ENCODE measurements at places on chromosomes 5 and 9.

- DNase-seq: no peak
Measured at GRCh38 chr9:97076238-97076637, 37.3 kb upstream of the CTSV start.

DNA sequence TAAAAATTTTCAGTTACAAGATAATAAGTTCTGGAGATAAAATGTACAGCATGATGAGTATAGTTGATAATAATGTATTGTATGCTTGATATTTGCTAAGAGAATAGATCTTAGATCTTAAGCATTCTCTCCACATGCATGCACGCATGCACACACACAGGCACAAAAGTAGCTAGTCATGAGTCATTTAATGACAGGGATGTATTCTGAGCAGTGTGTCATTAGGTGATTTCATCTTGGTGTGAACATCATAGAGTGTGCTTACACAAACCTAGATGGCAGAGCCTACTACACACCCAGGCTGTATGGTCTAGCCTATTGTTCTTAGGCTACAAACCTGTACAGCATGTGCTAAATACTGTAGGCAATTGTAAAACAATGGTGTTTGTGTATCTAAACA lies 124.2 kb downstream of the PTTG1 start:
- DNase-seq: no peak

DNA sequence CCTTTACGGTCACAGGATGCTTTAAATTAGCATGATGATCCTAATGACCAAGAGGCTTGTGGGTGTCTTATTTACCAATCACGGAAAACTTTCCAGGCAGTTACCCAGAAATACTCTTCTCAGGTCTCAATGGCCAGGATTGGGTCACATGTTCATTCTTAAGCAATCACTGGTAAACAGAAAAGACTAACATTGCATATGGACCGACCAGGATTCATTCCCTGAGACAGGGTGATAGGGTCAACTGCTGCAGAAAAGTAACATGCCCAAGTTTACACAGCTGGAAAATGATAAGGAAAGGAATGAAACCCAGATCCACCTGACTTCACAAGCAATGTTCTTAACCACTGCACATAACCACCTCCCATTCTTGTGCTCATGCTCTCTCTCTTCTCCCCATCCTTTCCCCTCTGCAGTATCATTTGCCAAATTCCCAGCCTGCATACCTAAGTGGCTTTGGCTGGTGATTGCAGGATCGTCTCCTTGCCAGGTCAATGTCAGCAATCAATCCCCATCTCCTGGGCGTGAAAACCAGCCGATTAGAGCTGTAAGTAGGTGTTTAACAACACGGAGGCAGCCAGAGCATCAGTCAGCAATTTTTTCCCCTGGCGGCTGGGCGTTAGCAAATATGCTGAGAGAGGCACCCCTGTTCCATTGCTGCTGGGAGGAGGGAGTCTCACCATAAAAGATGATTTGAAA lies 219.4 kb downstream of the NMUR2 start:
- no peak for DNase-seq

- peak; percentile 5 for DNase-seq
Measured at GRCh38 chr5:34789021-34789531, 49.9 kb upstream of the TTC23L start.

- no peak for DNase-seq
Measured at GRCh38 chr5:139925650-139926640, 117.2 kb downstream of the NRG2 start.

DNA sequence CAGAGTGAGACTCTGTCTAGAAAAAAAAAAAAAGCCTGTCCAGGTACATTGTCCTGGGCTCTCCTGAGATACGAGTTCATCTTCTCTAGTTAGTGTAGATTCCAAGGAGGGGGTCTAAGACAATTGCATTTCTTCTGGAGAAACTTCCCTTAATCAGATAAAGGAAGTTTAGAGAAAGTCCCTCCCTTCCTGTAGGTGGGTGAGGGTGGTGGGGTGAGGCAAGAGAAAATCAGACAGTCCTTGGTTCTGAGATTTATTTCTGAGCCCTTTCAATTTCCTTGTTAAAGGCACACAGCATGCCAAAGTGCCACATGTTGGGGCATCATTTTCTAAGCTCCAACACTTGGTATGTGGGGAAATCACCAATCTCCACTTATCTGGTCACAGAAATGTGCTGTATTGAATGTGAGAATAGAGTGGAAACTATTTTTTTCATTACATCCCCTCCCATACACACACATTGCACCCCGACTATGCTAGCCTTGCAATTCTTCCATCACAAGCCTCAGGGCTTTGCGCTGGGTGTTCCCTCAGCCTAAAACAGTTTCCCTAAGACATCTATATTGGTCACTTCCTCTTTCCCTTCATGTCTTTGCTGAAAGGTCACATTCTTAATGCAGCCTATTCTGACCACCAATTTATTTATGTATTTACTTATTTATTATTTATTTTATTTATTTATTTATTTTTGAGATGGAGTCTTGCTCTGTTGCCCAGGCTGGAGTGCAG lies 5.1 kb upstream of the TUT7 start:
- no peak for DNase-seq

GRCh38 chr5:73641811-73642210 lies 15.8 kb downstream of the ARHGEF28 start:
- DNase-seq: no peak

DNA sequence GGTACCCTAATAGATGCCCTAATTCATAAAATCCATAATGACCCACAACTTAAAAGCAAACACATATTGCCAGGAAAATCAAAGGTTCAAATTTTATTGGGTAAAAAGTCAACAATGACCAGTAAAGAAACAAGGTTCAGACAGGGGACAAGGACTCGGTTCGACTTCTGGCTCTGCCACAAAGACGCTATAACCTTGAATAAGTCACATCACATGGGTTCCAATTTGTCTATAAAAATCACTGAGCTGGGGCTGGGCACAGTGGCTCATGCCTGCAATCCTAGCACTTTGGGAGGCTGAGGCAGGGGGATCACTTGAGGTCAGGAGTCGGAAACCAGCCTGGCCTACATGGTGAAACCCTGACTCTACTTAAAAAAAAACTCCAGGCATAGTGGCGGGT lies 80.5 kb downstream of the SERINC5 start:
- DNase-seq: no peak

GRCh38 chr9:87786423-87786822 lies 60.5 kb downstream of the CTSL start:
- no peak for DNase-seq

DNA sequence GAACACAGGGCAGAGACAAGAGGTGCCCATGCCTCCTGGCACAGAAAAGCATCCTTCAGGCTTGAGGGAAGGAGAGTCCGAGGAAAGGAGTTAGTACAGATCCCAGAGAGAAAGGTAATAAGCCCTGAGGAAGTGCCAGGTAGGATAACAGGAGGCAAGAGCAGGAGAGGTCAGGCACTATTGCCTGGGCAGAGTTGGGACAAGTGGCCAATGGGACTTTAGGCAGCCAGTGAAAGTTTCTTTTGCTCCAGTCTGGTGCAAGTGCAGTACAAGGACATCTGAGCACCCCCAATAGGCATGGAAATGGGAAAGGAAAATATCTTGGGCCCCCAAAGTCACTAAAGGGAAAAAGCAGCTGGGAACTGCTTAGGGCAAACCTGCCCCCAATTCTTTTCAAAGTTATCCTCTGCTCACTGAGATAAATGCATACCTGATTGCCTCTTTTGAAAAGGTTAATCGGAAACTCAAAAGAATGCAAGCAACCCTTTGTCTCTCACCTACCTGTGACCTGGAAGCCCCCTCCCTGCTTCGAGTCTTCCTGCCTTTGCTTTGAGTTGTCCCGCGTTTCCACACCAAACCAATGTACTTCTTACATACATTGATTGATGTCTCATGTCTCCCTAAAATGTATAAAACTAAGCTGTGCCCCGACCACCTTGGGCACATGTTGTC lies 46.5 kb downstream of the ELOVL7 start:
- DNase-seq: no peak

DNA sequence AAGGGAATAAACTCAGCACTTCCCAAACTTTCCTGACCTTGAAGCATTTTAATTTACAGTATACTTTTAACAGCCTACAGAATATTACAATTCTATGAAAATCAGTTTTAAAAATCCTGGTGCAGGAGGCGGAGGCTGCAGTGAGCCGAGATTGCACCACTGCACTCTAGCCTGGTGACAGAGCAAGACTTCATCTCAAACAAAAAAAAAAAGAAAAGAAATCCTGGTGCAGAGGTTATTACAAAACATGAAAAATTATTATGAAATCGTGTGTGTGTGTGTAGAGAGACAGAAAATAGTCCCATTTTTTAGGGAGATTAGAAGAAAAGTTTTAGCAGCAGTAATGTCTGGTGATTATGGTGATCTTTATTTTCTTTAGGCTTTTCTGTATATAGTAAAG lies 26.9 kb downstream of the GOLPH3 start:
- DNase-seq: no peak

- DNase-seq: no peak
Measured at GRCh38 chr9:120383611-120383998, 196.4 kb downstream of the CDK5RAP2 start.

DNA sequence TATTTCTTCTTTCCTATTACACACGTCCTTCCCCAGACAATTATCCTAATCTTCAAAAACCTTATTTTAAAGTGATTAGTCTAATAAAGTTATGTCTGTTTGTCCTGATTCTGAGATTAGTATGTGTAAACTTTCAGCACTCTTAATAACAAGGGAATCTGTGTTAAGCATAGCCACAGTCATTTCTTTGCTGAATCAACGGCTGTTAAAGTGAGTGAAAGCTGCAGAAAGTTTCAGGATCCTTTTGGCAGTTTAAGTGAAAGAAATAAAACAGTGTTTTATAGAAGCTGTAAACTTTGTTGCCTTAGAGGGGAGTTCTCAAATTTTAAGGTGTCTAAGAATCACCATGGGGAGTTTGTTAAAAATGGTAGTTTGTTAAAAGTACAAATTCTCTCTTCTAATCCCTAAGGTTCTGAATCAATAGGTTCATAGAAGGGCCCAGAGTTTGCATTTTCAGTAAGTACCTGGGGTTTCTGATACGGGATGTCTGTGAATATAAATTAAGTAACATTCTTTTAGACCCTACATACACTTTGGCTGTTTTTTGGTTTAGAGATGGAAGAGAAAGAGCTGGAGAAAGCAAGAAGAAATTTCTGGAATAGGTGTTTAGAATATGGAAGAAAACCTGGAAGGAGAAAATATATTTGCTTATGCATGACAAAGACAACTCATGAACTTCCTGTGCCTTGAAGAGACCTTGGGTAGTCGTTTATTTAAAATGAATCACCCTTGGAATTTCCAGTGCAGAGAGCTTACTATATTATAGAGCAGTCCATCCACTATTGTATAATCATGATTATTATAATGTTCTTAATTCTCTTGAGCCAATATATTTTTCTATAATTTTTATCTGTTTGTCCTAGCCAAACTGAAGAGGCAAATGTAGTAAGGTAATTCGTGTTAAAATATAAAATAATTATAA lies 45.7 kb downstream of the SCAMP1 start:
- no peak for DNase-seq

DNA sequence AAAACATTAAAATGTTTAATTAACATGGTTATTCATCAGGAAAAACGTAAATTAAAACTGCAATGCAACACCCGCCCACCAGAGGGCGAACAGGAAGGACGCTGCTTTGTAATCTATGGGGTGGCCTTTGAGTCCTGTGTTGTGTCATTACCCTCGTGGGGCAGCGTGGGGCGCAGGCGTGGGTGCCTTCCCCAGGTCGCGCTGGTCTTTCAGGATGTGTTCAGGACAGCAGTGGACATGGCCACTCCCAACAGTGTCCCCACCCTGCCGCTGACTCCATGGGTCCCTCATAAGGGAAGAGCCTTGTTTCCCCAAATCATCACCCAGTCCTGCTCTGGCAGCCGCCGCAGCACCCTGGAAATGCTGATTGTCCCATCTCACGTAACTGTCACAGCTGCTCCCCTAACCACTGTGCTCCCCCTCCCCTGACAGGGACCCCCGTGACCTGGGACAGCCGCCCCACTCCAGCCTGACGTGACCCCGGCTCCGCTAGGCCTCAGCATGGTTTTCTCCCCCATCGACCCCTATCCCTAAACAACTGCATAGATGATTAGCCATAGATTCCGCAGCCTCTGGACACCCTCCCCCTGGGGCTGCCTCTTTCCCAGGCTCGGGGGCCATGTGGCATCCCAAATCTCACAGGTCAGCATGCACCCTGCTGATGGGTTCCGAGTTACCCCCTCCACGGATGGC lies 36.4 kb downstream of the GLT6D1 start:
- DNase-seq: no peak

- no peak for DNase-seq
Measured at GRCh38 chr5:110376281-110376951, 350.1 kb downstream of the TMEM232 start.

DNA sequence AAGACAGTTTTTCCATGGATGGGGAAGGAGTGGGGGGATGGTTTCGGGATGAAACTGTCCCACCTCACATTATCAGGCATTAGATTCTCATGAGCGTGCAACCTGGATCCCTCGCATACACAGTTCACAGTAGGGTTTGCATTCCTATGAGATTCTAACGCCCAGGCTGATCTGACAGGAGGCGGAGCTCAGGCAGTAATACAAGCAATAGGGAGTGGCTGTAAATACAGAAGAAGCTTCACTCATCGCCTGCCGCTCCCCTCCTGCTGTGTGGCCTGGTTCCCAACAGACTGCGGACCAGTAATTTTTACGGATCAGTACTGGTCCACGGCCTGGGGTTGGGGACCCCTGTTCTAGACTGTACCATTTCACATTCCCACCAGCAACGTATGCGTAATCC lies 68.3 kb upstream of the OTULINL start:
- DNase-seq: no peak

- DNase-seq: no peak
Measured at GRCh38 chr5:79585116-79585515, 27.1 kb upstream of the TENT2 start.

GRCh38 chr5:53714667-53715010 lies 154.2 kb downstream of the NDUFS4 start:
- DNase-seq: no peak

DNA sequence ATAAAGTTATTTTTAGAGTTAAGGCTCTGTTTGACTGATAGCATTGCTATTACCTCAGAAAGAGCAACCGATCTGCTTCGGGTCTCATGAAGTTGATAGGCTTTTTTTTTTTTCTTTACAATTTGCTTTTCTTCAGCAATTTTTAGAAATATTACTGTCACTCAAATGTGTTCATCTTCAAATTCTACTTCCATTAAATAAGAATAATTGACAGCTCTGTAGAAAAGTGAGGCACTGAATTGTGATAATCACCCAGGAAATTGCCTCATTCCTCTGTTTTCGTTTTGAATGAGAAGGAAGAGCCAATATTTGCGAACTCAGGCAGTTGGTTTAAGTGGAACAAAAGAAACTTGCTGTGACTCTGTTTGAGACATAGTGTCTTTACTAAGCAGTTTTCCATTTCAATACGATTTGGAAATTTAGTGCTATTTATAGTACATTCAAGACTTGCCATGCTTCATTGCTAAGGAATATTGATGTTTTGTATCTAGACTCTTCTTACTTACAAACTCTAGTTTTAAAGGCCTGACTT lies 700.5 kb upstream of the CDH10 start:
- DNase-seq: no peak

- DNase-seq: no peak
Measured at GRCh38 chr5:34771076-34771475, 67.9 kb upstream of the TTC23L start.

DNA sequence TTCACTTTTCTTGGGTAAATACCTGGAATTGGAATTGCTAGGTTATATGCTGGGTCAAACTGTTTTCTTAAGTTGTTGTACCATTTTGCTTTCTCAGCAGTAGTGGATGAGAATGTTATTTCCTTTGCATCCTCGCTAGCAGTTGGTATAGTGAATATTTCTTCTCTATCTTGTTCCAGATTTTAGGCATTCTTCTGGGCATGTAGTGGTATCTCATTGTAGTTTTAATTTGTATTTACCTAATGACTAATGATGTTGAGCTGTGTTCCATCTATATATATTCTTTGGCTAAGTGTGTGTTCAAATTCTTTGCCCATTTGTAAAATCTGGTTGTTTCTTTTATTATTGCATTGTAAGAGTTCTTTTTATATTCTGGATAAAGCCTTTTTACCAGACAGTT lies 333.3 kb downstream of the MAT2B start:
- DNase-seq: no peak

Measured in HS-27A (cell line).